Activated naive CD4-positive, alpha-beta T cell treated with Interleukin-2 at 50 U/mL for 16 hours (primary cell): ENCODE measurements at places on chromosomes 12 and 14.

- no peak for DNase-seq
Observed at GRCh38 chr12:50162230-50162629, 4.9 kb downstream of the CERS5 start.

DNA sequence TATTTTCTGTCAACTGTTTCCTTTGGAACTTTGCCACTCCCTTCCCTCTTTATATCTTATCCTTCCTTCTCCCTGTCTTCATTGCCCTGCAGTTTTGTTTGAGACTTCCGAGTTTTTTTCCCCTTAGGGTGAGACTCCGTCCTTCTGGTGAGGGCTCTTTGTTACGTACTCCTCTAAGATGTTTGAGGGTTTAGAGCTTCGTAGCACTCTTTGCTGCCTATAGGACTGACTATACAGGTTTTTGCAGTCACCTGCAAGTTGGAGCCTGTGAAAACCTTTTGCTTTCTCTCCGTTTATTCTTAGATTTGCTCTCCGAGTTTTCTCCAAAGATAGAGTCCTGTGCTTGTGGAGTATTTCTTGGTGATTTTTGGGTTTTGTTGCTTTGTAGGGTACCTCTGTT, 41.7 kb upstream of the MYRFL start:
- no peak for DNase-seq

- no peak for DNase-seq
Observed at GRCh38 chr14:59346796-59347510, 118.2 kb downstream of the GPR135 start.

DNA sequence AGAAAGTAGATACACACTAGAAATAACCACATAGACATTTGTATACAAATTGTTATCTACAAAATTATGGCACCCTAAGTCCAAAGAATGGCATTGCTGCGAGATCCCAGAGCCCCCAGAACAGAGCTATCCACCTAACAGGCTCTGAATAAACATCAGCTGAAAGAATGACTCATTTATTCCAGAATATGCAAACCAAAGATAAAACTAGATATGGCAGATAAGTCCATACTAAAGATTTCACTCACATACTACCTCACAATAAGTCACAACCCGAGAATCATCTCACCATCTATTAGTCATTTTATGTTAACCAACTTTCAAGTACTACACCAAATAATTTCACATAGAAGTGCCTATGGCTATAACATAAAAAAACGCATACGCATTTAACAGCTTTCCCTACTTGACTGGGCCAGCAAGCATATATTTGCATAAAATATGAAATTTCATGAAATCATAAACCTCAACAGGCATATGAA, 5.6 kb downstream of the CNIH1 start:
- DNase-seq: peak; percentile 15

DNA sequence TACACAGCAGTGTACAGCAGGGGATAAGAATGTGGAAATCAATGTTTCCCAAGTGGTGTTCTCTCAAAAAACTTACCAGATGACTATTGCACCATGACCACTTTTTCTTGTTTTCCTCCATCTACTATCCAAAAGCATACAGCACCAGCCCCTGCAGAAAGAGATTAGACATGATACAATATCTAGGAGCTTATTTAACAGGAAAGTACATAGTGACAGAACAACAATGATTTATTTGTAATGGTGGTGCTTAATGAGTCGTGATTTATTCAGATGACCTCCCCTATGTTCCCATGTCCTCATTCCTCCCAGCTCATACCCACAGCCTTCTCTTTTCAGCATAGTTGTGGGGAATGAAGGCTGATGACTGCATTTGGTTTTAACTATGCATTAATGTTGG, 413.6 kb downstream of the BTG1 start:
- DNase-seq: no peak

DNA sequence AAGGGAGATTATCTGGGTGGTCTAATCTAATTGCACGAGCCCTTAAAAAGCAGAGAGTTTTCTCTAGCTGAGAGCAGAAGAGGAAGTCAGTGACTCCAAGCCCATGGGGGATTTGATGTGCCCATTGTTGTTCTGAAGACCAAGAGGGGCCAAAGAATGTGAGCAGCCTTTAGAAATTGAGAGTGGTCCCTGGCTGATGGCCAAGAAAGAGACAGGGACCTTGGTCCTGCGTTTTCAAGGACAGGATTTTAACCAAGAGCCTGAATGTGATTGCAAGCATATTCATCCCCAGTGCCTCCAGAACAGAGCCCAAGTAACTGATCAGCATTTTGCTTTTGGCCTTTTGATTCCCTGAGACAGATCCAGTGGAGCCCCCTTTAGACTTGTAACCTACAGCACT, 1353.9 kb downstream of the AACS start:
- DNase-seq: no peak

- no peak for DNase-seq
Observed at GRCh38 chr12:114397978-114398881, 7.7 kb downstream of the TBX5 start.

GRCh38 chr12:108811411-108812180, 45.8 kb downstream of the SSH1 start:
- DNase-seq: no peak

DNA sequence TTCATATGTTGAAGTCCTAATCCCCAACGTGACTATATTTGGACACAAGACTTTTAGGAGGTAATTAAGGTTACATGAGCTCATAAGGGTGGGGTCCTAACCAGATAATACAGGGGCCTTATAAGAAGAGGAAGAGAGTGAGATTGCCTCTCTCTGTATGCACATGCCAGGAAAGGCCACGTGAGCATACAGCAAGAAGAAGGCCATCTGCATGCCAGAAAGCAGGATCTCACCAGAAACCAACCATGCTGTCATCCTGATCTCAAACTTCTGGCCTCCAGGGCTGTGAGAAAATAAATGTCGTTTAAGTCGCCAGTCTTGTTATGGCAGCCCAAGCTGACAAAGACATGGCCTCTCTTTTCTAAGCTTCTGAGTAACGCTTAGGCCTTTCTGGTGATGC, 69.0 kb upstream of the GPHB5 start:
- no peak for DNase-seq

- DNase-seq: peak; percentile 88
Observed at GRCh38 chr14:105065280-105066228, at the start of gene GPR132. Gene GPR132 (minus strand): TSS chr14:105065430. CDS start chr14:105055420, 10,010 bp downstream.

DNA sequence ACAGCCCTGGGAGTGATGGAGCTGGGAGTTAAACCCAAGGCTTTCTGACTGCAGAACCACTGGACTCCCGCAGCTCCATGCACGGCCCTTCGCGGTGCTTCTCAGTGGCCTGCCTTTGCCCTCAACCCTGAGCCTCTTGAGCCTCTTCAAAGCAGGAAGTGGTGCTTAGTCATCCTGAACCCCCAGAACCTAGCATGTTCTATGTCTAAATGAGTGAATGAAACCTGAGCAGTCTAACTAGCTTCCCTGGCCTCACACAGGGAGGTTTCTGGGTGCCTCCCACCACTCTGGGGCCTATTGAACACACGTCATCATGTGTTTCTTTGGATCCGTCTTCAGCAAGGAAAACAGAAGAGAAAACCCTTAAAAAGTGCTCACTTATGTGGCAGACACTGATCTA, 117.9 kb upstream of the SFSWAP start:
- DNase-seq: peak; percentile 8

DNA sequence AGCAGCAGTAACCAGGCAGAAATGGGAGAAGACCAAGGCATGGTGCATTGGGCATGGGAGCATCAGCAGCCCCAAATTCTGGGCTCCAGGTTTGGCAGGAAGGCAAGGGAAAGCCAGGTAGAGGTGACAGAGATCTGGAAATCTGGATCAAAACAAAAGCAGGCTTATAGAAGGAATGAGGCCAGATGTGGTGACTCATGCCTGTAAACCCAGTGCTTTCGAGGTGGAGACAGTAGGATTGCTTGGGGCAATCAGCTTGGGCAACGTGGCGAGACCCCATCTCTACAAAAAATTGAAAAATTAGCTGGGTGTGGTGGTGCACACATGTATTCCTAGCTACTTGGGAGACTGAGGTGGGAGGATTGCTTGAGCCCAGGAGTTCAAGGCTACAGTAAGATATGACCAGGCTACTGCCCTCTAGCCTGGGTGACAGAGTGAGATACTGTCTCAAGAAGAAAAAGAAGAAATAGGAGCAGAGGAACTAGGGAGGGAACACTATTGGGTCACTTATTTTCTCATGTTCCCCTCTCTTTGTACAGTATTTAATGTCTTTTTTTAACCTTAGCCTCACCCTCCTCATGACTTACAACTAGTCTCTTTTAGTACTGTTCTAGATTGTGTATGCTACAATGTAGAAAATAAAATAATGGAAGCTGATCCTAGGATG, 25.1 kb downstream of the SLC4A8 start:
- no peak for DNase-seq

DNA sequence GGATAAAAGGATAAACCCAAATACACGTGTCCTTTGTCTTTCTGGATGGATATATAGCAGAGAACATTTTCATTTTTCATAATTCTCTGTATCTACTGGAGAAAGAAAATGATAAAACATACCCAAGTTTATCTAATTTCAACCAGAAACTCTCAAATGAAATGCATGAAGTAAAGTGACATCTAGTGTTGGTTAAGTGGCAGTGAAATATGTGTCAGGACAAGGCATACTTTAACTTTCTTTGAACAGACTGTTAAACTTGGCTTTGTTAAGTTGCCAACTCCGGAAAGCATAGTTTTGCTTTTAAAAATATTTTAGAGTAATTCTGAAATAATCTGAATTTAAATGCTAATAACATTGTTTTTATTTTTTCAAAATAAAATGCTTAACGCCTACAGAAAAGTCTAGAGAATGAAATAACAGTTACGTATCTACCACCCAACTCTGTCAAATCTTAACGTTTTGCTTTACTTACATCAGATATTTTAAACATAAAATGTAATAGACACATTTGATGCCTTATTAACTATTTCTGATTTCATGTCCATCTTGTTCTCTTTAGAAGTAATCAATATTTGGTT, 25.2 kb upstream of the NTN4 start:
- no peak for DNase-seq
